Cerebellar cortex (tissue), 1 donor: ENCODE measurements at places on chromosomes 6 and 20.

DNA sequence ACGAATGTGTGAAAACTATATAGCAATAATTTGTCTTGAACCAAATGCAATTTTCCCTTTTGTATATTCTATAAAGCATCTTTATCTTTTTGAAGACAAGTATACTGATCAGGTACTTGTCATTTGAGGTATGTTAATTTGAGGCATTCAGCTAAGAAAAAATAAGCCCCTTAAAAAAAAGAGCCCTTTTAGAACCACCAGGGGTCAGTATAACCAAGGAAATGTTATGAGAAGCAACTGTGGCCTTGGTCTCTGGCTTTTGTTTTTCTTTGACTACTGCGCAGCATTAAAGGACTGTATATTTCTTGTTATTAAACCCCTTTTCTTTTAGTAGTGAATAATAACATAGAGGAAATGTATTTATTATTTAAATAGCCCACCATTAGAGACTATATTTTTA, 43.1 kb downstream of the CD109 start:
- peak; percentile 67 for DNase-seq

- DNase-seq, result no peak
These were observed 58.7 kb downstream of the BCKDHB start for GRCh38 chr6:80165143-80165542.

DNA sequence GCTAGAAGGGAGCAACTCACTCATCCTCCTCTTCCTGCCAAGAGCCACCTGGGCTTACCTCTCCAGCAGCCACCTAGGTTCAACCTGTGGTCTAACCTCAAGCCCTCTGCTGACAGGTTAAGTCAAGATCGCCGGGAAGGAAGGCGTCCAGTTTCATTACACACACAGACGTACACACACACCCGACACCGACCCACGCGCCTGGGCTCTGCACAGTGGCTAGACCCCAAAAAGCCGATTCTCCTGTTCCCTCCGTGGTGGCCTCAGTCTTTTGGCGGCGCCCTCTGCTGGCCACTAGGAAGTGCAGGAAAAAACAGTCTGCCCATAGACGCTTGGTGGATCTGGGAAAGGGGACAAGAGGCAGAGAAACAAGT, 52.8 kb downstream of the MRPL14 start:
- DNase-seq, result peak; percentile 87

- DNase-seq, result no peak
These were observed 295.4 kb downstream of the TFAP2C start for GRCh38 chr20:56924292-56925081.

DNA sequence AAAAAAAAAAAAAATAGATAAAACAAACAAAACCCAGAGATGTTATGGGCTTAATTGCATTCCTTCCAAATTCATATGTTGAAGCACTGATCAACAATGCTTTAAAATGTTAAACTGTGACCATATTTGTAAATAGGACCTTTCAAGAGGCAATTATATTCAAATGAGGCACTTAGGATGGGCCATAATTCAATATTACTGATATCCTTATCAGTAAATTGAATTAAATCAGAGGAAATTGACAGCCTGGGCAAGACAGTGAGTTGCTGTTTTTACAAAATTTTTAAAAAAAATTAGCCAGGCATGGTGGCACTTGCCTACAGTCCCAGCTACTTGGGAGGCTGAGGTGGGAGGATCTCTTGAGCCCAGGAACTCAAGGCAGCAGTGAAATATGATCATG, 364.1 kb downstream of the GJA1 start:
- no peak for DNase-seq

- DNase-seq, result no peak
These were observed 166.5 kb upstream of the JARID2 start for GRCh38 chr6:15079288-15079817.

GRCh38 chr6:158565122-158565429, 5.2 kb downstream of the TMEM181 start:
- no peak for DNase-seq

GRCh38 chr6:134802426-134803058, 147.4 kb downstream of the ALDH8A1 start:
- DNase-seq, result no peak

- no peak for DNase-seq
These were observed 1.0 kb downstream of the ARMH2 start for GRCh38 chr6:24797596-24798216.

GRCh38 chr6:21429291-21429690, 164.3 kb upstream of the SOX4 start:
- no peak for DNase-seq

- no peak for DNase-seq
These were observed 95.8 kb downstream of the TMEM242 start for GRCh38 chr6:157227202-157228166.

DNA sequence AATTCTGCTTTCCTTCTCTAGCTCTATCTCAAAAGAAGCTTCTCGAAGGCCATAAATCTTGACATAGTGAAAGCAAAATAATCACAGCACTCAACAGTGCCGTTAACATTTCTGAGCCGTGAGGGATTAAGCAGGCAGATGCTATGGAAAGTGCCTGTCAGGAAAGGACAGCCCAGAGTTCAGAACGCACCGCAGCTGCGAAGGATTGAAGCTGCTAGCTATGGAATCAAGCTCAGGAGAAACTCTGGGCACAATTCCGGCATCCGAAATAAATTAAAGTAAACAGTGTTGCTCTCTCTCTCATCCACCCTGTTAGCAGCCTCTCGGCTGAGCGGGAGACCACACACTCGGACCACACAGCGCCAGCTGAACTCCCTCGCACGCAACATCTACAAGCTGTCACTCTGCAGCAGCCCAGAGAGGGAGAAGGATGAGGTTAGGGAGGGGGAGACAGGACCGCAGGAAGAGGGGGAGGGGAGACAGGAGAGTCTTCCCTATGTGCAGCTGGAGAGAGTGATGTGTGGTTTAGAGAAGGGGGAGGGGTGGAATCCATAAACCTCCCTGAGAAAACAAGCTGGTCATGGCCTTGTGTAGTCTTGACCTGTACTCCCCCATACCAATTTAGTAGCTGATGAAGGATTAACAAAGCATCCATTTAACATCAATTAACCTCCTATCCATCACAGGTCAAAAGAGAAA, 9.0 kb downstream of the EXOC2 start:
- peak; percentile 7 for DNase-seq

GRCh38 chr6:51843456-51844056, 243.9 kb downstream of the PKHD1 start:
- no peak for DNase-seq

GRCh38 chr20:50294164-50295088, 103.8 kb downstream of the CEBPB start:
- DNase-seq, result no peak

DNA sequence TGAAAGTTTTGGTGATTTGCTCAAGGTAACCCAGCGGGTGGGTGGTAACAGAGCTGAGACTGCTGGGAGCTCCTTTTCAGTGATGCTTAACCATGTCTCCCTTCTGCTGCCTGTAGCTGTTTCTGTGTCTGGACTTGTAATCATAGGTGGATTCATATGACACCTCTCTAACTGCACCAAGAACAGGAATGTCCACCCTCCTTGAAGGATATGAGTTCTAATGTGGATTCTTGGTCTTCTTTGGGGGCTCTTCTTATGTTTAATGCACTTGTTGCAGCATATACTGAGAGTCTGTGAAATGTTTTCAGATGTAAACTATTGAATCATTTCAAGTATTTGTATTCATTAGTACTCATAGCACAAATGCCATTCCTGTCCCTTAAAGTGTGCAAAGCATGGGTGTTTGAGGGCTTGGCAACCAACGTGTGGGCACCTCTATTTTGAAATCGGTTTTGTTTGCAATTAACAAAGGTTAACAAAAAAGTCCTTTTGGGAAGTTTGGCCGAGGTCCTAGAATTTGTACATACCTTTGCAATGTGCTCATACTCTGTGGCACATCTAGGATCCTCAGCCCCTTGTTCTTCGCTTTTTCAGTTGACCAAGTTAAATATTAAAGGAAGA, 138.0 kb downstream of the SOX4 start:
- DNase-seq, result no peak

DNA sequence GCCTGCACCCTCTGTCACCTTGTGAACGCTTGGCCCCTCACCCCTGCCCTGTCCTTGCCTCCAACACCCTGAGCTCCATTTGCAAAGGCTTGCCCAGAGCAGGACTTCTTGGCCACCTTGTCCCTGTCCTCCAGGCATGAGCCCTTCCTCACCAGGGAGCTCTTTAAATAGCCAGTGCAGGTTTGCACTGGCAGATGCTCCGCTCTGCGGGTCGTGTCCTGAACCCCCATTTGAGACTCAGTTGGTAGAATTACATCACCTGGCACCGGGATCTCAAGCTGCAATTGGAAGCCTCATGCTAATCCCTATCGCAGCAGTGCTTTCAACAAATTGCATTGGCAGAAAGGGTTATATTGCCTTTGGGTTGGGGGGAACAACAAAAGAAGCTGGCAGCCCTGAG, 85.9 kb downstream of the TRMT6 start:
- DNase-seq, result peak; percentile 98

DNA sequence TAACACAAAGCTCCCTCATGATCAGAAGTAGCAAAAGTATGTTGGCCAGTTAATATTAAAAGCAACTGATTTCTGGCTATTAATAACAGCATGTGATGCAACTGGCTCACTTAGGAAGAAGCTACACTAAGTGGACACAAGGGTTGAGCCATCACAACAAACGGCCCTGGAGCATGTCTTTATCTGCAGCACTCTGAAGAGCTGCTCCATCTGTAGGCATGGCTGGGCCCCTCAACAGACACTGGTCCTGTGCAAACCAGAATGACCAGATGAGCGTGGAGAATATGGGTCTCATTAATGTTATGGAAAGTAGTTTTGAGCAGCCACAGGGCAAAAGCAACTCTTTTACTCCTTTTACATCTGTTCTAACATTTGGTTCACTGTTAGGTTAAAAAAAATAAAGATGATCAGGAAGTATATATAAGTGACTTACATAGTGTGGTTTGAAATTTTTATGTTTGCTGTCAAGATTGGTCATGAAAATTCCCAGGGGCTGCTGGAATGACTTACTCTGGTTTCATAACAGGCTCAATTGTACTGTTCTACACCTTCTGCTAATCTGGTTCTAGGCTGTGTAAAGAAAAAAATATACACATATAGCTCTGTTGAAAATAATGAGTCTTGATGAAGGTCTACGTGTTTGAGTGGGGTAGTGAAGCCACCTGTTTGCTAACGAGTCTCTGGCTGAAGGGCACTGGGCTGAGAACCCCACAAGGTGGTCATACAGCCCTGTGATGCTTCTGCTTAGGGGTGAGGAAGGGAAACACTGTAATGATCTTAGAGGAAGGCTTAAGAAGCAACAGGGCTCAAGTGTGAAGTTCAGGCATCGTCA, 58.1 kb downstream of the INSM1 start:
- DNase-seq, result no peak

DNA sequence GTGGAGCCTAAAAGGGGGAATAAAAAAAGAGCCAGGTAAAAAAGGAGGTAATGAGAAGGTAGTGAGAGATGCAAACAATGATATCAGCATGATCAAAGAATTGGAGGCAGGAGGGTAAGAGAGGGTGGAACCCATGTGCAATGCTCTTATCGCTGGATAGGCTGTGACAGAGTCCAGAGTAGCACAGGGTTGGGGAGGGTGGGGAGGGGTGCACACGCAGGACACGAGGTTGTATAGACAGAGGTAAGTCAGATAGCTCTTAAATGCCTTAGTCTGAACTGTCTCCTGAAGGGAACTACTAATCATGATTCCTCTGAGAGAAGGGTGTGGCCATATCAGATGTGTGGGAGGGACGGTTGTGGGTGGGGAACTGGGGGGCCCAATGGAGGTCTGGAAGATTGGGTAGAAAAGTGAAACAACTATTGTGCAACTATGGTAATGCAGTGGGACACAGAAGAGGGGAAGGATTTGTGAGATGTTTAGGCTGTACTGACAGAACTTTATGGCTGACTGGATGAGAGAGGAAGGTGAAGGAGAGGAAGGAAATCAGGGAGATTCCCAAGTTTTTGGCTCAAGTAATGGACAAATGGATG, 354.8 kb downstream of the BTBD9 start:
- no peak for DNase-seq

DNA sequence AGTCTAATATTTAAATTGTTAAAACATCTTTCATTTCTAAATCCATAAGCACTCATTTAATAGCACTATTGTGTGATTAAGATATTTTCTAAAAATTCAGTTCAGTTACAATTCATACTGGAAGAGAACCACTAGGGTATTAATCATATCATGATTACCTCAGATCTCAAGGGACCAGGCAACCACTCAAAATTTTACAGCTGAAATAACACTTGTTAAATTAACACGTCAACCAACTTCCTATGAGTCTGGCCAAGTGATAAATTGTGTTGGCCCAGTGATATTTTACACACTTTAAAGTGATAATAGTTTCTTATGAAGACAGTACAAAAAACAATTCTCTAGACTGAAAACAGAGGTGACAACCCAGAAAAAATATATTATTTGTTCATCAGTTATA, 869.0 kb upstream of the ADGRB3 start:
- no peak for DNase-seq

GRCh38 chr20:52619101-52619500, 353.1 kb upstream of the TSHZ2 start:
- no peak for DNase-seq

- DNase-seq, result no peak
These were observed 121.5 kb upstream of the NEDD9 start for GRCh38 chr6:11353921-11354389.

- peak; percentile 70 for DNase-seq
These were observed 37.7 kb upstream of the SLC4A11 start for GRCh38 chr20:3276680-3277015.

DNA sequence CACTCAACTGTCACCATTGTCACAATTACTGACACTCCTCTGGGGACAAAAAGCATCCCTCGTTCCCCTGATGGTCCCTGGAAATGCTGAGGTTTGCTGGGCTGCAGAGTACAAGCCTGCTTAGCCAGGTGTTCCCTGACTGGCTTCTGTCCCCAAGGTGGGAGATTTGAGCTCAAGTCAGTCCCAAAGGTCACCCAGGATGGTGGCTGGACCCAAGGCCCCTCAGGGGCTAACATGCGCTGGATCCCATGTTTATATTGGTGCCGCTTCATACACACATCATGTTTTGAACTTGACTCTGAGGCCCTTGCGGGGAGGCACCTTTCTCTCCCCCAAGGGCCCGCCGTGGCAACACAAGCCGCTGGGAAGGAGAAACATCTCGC, 44.2 kb downstream of the PMEPA1 start:
- DNase-seq, result no peak

- no peak for DNase-seq
These were observed 70.3 kb downstream of the ITCH start for GRCh38 chr20:34433391-34433790.

DNA sequence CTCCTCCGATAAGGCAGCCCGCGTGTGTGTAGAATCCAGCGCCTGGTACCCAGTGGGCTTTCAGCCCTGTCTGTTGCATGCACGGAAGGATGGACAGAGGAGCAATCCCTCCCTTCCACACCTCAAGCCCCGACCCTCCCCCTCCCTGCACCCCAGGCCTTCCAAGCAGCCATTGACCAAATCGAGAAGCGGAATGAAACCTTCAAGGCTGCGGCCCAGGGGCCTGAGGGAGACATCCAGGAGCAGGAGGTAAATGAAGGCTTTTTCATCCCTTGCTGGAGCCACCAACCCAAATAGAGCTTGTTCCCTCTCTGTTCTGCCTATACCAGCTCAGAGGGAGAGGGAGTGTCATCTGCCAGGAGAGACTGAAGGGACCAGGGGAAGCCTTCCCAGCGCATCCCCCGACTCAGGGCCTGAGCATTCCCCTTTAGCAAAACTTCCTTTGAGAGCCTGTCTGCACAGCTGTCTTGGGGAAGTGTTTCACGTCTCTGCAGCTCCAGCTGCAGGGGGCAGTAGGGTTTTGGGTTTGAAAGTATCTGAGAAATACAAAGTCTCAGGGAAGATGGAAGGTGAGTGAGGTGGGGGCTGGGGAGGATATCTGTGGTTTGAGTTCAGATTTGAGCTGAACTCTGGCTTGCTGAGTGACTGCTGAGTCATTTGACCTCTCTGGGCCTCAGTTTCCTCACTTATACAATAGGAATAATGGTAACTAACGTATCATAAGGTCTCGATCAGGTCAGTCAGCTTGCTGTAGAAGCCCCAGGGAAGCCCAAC, 16.1 kb downstream of the FGD2 start:
- DNase-seq, result peak; percentile 66
